ENCODE measurements at places on chromosomes 2 and 18.

GRCh38 chr2:138499684-138500083 is 1.9 kb upstream of the SPOPL start:
- no peak for DNase-seq

GRCh38 chr2:33488178-33488690 is 11.8 kb downstream of the RASGRP3 start:
- no peak for DNase-seq

- no peak for DNase-seq
Measured at GRCh38 chr2:39570130-39570555, 95.6 kb upstream of the TMEM178A start.

DNA sequence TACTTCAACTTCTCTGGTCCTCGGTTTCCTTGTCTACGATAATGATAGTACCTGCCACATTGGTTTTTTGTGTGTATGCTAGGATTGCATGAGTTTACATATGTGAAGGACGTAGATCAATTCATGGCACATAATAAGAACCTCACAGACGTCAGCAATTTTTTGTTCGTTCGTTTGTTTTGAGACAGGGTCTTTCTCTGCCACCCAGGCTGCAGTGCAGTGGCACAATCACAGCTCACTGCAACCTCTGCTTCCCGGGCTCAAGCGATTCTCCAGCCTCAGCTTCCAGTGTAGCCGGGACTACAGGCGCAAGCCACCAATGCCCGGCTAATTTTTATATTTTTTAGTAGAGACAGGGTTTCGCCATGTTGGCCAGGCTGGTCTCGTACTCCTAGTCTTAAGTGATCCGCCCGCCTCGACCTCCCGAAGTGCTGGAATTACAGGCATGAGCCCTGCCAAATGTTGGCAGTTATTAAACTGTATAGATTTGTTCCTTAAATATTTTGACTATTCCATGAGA is 756 bp upstream of the SLC35F5 start:
- DNase-seq: no peak

DNA sequence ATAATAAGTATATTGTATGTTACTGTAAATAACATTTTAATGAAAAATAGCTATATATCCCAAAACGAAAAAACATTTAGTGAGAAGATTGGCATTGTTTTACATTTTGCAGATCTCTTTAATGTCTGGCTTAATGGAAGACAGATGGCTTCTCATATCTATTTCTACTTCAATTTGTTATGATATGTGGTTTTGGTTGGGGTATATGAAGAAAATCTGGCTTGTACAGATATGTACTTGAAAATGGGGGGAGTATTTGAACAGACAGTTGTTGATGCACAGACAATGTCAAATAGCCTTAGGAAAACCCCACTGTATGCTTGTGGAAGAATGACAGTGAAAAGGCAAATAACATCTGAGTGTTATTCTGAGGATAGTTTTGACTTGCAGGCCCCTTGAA is 23.6 kb upstream of the GMCL1 start:
- DNase-seq: no peak

GRCh38 chr2:117980783-117981676 is 32.8 kb downstream of the CCDC93 start:
- peak; percentile 91 for DNase-seq

- DNase-seq: no peak
Measured at GRCh38 chr2:140994856-140995255, 1136.0 kb downstream of the LRP1B start.

- DNase-seq: no peak
Measured at GRCh38 chr2:178282075-178282815, 87.9 kb downstream of the OSBPL6 start.

DNA sequence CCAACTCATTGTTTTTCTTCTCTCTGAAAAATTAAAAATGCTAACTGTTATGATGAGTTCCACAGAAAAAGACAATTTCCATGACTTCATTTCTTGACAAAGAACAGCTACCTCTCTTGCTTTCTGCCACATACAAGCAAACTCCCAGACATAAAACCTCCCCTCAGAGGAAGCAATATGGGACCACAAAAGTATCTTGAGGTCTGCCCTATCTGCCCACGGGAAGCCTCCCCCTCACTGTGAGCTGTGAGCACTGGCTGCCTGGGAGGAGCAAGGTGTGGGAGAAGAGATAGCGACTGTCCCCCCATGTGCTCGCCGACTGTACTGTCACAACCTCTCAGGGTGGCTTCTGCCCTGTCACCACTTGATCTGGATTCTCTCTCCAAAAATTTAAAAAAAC is 69.7 kb upstream of the NRP2 start:
- DNase-seq: no peak

- no peak for DNase-seq
Measured at GRCh38 chr2:164447660-164448059, 173.6 kb downstream of the GRB14 start.

- no peak for DNase-seq
Measured at GRCh38 chr2:177098001-177098613, 114.5 kb upstream of the HNRNPA3 start.

GRCh38 chr2:111898703-111899514 is 502 bp downstream of the MERTK start:
- DNase-seq: no peak

DNA sequence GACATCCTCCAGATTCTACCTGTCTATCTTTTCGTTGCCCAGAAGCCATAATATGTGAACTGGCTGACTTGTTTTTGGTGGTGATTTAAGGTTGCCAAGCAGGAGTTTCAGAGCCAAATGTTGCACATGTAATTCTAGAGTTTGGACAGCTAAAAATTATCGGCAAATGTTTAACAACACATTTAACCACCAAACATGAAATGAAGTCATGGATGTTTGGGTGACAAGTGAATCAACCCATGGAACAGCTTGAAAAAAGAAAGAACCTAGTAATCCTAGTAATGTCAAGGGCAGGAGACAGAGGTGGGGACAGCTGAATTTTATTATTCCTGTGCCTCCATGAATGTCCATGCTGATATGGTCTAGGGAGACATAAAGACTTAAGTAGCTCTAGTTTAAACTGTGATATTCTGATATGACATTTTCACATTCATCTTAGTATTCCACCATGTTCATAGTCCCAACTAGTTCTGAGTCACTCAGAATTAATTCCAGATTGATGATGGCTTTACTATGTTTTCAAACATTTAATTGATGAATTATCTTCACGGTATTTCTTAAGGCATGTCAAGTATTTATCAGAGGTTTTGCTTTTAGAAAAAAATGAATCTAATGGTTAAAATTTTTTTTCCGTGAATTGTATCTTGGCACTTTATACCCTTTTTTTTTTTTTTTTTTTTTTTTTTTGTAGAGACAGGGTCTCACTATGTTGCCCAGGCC is 101.7 kb downstream of the SOCS6 start:
- no peak for DNase-seq

DNA sequence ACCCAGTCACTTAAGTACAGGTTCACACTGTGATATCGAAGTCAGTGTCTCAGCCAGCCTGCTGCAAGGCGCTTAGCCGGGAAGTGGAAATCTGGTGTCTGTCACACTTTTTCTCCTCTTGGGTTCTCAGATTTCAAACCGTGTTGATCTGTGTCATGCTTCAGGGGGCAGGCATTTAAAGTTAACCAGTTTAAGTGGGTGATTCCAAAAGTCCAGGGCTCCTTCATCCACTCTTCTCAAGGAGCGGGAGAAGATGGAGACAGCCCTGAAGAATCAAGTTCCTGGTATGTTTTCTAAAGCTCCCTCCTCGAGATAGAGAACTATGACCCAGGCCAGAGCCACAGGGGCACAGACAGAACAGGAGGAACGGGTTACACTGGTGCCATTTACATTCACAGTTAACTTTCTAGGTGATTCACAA is 331.7 kb downstream of the GBX2 start:
- DNase-seq: peak; percentile 10

DNA sequence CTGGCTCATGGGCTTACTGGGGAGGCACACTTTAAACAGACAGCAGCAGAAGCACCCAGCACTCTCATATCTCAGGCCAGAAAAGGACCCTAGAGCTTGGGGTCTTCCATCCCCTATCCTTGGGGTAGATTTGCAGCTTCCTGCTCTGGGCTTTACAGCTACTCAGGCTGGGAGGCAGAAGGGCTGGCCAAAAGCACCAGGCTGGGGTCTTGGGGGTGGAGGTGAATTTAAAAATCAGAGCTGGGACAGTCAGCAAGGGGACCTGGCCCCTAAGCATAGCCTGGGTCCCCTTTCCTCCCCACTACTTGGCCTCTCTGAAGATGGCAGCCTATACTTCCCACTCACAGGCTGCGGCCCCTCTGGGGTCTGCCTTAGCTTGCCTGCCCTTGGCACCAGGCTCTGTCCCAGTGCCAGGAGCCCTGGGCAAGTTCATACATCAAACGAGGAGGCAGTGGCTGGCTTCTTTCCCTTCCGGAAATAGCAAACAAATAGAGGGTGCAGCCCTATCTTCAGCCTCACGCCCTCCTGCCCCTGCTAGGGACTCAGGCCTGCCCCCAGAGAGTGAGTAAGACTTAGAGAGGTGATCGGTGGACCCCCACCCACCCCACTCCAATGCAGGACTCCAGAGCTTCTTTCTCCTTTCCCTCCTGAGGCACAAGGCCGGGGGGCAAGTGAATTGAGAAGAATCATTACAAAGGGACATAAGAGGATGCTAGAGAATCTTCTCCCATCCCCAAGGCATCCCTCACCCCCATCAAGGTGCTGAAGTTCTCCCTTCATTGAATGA is 26.0 kb upstream of the TNS1 start:
- DNase-seq: no peak

GRCh38 chr18:31819106-31819924 is 58.6 kb upstream of the SLC25A52 start:
- peak; percentile 4 for DNase-seq

DNA sequence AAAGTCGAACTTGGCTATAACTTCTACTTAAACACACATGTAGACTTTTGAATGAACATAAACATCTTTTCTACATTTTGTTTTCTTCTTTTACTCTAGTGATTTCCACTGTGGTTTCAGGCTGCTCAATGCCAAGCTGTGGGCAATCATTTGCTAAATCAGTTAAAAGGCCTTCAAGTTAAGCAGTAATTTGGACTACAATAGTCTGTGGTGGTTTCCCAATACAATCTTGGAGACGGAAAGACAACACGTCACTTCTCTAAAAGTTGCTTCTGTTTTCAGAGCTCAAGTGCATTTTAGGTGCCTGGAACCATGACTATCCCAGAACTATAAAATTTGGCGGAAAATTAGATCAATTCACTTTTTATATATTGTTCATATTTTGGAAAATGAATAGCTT is 69.4 kb downstream of the TXNL1 start:
- no peak for DNase-seq

GRCh38 chr2:10873790-10874437 is 37.8 kb upstream of the KCNF1 start:
- no peak for DNase-seq

GRCh38 chr2:33577668-33578067 is 21.4 kb downstream of the FAM98A start:
- no peak for DNase-seq

DNA sequence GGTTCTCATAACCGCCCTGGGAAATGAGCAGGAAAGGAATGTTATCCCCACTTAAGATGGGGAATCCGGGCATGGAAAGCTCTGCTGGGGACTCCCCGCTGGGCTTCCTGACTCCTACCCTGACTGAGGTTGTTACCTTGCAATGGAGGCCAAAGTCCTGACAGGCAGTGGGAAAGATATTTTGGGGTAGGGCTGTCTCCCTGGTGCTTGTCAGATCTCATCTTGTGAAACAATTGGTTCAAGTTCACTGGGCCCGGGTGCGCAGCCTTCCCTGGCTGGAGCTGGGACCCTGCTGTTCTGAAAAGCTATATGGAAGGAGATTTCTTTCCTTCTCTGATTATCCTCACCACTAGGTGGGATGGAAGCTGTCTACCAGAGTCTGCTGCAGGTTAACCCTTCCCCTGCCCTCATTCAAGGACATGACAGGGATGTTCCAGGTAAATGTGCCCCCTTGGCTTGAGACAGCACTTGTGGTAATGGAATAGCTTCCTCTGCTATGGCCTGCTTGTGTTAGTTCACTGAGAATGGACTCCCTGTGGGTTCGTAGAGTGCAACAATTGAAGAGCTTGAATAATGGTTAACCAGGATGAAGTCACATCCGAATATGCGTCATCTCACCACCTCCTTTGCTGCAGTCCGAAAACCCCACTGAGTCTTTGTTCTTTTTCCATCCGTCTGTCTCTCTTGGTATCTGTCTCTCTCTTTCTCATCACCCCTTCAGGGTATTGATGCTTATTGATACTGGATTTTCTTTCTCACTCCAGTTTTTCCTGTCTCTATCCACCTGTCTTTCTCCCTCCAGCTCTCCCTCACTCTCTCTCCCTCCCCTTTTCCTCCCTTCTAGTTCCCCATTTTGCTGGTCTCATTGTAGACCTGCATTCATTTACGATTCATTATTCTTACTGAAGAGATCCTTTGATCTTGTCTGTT is 67.8 kb upstream of the EPAS1 start:
- no peak for DNase-seq

DNA sequence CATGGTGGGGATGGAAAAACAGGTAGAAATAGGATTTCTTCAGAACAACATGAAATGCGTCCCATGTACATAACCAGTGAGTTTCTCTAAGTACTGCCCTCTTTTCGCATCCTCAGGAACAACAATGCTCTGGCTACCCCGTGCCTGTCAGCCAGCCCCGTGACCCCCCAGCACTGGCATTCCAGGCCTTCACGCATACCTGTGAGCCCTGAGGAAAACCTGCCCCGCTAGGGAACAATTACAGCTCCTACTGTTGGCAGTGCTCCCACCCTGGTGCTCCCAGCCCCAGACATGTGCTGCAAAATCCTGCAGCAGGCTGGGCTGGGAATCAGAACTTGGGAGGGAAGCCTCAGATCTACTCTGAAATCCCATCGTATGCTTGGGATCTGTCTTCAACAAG is 9.1 kb downstream of the SMAD7 start:
- no peak for DNase-seq

DNA sequence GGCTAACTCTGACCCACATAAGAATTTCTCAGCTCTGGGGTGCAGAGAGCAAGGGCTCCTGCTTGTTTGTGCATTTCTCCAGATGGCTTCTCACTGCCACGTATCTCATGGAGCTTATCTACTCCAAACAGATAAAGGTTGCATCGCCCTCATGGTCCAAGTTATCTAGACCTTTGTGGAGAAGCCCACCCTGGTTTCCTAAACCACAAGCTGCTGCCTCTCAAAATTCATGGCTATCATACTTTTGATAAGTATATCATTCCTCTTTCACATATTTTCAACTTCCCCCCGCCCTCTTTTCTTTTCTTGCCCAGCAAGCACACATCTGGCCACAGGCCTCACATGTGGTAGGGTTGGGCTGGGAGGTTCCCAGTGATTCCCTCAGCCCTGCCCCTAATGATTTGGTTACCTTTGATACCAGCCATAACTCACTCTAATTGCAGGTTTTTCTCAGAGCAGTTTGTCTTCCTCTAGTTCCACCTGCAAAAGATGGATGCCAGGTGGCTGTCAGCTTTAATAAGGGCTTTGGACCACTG is 146.0 kb downstream of the RHBDD1 start:
- no peak for DNase-seq

Data from retinal pigment epithelial cell (primary cell).